ENCODE measurements at places on chromosomes 7 and 10.

DNA sequence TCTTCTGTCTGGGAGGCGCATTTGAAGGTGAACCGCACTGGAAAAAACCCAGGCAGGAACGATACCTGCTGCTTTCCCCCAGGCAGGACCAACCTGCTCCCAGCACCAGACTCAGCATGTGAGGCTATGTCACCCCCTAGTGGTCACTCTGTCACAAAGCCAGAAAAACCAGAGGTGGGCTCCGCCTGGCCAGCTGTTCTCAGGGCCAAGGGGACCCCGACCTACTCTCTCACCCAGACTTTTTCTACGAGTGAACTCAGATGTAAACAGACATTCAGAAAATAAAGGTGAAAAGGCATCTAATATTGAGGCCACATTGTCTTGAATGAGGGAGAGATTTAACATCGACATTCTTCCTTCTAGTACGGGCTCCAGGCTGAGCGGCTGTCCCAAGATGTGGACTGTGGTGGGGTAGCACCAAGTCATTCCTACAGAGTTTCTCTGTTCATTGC, 117.3 kb downstream of the PRKAG2 start:
- DNase-seq, result peak; percentile 79

DNA sequence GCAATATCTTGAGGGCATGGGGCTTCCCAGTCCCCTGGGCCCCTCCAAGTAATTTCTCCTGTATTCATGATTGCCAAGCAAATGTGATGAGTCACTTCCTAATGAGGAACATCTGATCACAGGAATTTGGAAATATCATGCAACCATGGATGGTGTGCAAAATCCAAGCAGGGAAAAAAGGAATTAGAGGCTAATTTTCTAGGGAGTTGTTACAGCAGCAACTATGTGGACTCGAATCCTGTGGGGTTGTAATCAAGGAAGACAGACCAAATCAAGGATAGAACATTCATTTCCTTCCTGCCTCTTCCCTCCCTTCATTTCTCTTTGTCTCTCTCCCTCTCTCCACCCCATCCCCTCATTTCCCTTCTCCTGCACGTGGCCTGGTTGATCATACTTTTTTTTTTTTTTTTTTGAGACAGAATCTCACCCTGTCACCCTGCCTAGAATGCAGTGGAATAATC, 23.9 kb upstream of the AGFG2 start:
- no peak for DNase-seq

DNA sequence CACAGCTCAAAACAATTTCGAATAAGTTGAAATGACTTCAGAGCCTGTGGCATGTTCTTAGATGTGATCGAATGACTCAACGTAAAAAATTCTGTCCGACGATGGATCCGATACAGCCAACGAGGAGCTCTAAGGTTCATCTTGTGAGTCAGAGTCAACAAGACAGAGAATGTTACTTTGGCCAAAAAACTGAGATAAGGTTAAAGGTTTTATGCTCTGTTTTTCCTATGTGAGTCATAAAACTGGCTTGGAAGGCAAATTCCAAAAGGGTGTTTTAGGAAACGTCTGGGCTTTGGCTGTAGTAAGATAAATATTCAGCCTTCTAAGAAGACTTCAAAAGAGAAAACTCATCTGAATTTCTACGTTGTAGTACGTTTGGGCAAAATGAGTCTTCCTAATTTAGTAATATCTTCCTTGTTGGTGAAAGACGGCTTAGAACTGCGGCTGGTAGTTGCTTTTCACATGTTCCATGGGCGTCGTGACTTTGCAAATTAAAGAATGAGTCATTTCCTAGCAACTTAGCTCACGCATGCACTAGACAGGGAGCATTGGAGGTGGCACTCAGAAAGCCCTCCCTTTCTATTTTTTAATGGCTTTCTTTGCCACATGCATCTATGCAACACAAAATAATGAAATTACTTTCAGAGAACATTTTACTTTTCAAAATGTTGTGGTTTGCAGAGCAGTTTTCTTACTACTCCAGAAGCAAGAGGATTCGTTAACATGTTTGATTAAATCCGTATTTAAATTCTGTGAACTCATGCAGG, 28.2 kb downstream of the PFKP start:
- DNase-seq, result no peak

DNA sequence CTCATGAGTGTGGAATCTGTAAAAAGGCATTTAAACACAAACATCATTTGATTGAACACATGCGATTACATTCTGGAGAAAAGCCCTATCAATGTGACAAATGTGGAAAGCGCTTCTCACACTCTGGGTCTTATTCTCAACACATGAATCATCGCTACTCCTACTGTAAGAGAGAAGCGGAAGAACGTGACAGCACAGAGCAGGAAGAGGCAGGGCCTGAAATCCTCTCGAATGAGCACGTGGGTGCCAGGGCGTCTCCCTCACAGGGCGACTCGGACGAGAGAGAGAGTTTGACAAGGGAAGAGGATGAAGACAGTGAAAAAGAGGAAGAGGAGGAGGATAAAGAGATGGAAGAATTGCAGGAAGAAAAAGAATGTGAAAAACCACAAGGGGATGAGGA, 207.7 kb downstream of the ZEB1 start:
- DNase-seq, result no peak

- DNase-seq, result no peak
These were observed 167.3 kb upstream of the CDCA7L start for GRCh38 chr7:22113041-22113440.

- no peak for DNase-seq
These were observed 12.0 kb upstream of the CRHR2 start for GRCh38 chr7:30694218-30694745.

GRCh38 chr7:17939606-17940301, 540 bp downstream of the SNX13 start:
- DNase-seq, result peak; percentile 73

DNA sequence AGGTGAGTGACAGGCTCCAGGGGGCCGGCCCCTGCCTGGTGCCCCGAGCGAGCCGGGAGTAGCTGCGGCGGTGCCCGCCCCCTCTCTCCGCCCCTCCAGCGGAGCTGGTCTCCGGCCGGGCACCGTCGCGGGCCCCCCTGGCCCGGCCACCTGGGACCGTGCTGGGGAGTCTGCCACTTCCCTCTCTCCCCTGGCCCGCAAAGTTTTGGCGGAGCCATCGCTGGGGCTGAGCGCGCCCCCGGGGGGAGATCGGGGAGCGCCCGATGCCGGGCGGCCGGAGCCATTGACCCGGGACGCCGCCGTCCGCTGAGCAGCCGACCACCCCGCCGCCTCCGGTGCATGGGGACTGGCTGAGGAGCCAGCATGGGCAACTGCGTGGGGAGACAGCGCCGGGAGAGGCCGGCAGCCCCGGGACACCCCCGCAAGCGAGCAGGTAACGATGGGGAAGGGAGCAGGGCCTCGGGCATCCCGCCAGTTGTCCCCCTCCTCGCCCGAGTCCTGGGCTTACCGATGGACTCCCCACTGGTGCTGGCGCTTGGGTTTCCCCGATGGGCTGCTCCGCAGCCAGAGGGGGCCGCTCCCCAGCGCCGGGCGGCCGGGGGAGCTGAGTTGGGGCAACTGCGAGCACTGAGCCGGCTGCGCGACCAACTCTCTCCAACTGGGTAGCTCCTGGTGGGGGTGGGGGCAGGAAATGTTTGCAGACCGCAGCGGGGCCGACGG, at the start of gene UBTD1:
Gene UBTD1, plus strand, starts transcription at position 84 of the 720 bp plus-strand sequence. Its CDS starts 280 bp downstream, at position 364.
- peak; percentile 77 for DNase-seq

DNA sequence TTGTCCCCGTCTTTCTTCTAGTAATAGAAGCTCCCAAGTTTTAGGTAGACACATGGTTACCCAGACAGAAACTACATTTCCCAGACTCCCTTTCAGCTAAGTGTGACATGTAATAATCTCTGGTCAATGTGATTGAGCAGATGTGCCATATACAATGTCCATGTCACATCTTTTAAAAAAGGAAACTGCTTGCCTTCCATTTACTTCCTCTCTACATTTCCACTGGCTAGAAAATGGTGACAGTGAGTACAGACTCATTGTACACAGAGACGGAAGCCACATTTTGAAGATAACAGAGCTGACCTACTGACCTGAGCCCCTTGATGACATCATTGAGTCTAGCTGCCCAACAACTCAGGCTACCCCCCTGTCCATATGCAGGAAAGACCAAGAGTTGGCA, 21.3 kb downstream of the ZC3HAV1 start:
- DNase-seq, result no peak

DNA sequence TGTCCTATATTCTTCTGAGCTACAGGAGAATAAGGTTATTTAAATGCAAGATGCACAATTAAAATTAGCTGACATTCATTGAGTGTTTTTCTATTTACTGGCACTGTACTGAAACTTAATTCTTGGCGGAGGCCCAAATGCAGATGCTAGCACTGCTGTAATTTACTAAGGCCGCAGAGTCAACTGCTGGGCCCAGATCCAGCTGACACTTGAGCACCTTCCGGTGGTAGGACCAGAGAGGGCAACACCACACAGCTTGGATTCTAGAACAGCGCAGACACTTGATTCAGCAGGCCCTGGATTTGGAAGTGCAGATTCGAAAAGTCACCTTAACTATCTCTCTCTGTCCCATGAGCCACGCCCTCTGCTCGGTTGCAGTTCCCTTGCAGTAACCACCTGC, 228.6 kb upstream of the TMEM72 start:
- no peak for DNase-seq

DNA sequence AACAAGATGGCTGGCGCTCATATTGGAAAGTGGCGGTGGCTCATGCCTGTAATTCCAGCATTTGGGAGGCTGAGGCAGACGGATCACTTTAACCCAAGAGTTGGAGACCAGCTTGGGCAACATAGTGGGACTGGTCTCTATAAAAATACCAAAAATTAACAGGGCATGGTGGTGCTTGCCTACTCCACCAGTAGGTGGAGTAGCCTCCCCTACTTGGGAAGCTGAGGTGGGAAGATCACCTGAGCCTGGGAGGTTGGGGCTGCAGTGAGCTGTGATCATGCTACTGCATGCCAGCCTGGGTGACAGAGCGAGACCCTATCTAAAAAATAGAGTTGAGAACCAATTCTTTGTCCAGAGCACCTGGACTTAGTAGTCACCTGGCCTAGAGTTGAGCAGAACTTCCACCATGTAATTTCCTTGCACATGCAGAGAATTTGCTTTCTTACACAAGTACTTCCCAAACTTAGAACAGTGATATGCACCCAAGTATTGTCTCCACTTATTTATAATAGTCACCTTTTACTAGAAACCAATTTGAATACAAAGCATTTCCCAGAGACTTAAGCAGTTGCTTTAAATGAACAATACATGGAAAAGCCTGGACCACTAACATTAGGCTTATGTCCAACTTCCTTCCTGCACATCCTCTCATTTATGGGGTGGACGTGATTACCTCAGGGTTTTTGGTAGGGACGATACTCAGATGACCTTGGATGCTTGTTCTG, 15.9 kb downstream of the LAMB4 start:
- no peak for DNase-seq

GRCh38 chr10:11908536-11908935, 85.4 kb downstream of the PROSER2 start:
- peak; percentile 45 for DNase-seq

GRCh38 chr10:12958546-12959110, 42.9 kb downstream of the CCDC3 start:
- DNase-seq, result no peak

DNA sequence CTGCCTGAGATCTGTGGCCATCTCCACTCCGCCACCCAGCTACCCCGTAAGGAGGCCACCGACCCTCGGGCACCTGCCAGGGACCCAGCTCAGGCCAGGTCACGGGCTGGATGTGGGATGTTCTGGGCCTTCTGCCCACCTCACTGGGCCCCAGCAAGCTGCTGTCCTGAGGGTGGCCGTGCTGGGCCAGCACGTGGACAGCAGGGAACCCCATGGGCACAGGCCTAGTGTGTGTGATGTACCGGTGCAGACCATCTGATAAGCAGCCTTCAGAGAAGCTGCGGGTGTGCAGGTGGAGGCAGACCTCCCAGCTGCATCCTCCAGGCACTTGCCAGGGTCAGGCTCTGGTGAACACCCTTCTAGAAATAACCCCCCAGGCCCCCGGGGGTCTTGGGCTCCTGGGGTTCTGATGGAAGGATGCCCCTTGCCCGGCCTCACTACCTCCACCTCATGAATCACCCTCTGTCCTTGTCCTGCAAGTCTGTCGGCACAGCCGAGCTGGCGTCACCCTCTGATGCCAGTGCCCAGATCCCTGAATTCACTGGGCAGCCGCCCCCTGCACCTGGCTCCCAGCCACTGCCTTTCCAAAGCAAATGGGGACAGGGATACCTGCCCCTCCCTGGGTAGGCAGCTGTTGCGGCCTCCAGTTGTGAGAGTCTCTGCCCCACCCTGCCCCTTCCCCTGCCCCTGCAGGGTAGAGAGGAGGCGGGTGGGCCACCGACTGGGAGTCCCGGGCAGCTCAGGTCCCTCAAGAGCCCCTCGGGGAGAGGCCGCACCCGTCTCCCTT, 139.8 kb downstream of the FAM53B start:
- DNase-seq, result no peak

DNA sequence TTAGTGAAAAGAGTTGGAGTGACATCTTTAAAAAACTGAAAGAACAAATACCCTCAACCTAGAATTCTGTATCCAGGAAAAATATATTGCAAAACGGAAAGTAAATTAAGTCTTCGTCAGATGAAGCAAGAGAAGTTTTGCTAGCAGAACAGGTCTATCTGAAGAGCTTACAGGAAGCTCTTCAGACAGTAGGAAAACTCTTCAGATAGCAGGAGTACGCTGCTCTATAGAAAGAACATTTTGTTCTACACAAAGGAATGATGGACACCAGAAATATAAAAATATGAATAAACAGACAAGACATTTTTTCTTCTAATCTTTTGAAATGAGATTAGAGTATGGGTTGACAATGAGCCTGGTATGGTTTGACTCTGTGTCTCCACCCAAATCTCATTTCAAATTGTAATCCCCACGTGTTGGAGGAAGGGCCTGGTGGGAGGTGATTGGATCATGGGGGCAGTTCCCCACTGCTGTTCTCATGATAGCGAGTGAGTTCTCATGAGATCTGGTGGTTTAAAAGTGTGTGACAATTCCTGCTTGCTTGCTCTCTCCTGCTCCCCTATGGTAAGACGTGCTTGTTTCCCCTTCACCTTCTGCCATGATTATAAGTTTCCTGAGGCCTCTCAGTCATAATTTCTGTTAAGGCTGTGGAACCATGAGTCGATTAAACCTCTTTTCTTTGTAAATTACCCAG, 567.3 kb downstream of the AUTS2 start:
- DNase-seq, result no peak

DNA sequence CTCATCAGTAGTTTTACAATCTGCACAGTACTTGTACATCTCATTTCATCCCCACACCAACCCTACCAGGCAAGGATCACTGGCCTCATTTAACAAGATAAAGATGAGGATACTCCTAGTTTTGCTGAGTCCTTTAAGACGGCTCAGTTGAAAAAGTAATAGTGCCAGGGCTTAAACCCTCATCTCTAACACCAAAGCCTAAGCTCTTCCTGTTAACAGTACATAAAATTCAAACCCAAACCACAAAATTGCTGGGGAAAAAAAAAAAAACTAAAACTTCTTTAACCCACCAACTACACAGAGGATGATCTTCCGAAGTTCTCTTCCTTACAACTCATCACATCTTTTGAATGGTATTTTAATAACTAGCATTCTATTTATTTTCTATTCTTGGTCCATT, 1.3 kb downstream of the SAR1A start:
- DNase-seq, result no peak

Data from ecto neural progenitor cell (in vitro differentiated cells).